Stimulated activated CD4-positive, alpha-beta T cell treated with anti-CD3 and anti-CD28 coated beads, TNF-alpha, amount 100 ng/mL, for 1 hour (primary cell): ENCODE measurements at places on chromosomes 1 and 21.

GRCh38 chr1:1034439-1034781, 14.5 kb downstream of the AGRN start:
- no peak for DNase-seq

DNA sequence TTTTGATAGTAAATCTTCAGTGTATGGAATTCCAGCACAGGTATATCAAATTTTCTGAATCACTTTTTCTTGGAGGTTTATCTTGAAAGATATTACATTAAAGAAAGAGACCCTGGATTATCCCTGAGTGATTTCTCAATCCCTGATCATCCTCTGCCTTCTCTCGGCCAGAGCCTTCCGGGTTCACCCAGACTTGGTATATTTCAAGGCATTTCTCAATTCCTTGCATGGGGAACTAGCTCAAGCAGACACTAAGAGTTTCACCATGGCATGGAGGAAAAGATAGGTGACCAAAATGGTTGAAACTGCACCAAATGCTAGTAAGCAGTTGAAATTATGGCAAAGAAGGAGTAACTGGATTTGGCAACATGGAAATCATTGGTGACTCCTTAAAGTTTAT, 5.7 kb downstream of the VAMP4 start:
- DNase-seq = no peak

GRCh38 chr1:27360159-27361043, 6.4 kb downstream of the MAP3K6 start:
- no peak for DNase-seq

DNA sequence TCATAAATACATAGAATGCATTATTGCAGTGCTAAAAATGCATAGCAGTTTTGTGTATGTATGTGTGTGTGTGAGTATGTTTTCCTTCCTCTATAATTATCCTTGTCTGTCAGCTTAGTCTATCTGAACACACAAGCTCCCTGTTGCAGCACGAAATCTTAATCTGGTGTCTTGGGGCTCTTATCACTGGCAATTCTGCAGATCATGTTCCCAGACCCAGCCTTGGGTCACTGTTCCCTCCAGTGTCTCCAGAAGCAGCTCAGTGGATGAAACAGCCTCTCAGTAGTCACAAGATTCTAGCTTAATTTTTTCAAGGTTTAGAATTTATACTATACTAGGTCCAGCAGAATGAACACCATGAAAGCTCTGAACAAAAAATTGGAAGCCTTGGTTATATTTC, 777.9 kb downstream of the MRPL39 start:
- DNase-seq = no peak

DNA sequence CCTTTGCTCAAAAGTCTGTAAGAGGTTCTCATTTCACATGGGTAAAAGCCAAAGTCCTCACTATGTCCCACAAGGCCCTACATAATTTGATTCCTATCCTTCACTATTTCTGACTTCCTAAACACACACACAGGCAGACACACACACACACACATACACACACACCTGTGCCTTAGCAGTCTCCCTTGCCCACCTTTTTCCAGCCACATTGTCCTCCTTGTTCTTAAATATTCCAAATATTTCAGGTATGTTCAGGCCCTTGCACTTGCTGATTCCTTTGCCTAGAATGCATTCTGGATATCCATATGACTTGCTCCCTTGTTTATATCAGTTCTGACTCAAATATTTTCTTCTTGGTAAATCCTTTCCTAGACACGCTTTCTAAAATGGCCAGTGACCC, 54.6 kb downstream of the NTNG1 start:
- no peak for DNase-seq

DNA sequence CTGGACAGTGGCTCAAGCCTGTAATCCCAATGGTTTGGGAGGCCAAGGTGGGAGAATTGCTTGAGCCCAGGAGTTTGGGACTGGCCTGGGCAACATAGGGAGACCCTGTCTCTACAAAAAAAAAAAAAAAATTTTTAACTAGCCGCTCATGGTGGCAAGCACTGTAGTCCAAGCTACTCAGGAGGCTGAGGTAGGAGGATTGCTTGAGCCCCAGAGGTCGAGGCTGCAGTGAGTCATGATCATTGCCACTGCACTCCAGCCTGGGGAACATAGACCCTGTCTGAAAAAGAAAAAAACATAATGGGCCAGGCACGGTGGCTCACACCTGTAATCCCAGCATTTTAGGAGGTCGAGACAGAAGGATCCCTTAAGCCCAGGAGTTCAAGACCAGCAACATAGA, 5.3 kb downstream of the SPATC1L start:
- no peak for DNase-seq

DNA sequence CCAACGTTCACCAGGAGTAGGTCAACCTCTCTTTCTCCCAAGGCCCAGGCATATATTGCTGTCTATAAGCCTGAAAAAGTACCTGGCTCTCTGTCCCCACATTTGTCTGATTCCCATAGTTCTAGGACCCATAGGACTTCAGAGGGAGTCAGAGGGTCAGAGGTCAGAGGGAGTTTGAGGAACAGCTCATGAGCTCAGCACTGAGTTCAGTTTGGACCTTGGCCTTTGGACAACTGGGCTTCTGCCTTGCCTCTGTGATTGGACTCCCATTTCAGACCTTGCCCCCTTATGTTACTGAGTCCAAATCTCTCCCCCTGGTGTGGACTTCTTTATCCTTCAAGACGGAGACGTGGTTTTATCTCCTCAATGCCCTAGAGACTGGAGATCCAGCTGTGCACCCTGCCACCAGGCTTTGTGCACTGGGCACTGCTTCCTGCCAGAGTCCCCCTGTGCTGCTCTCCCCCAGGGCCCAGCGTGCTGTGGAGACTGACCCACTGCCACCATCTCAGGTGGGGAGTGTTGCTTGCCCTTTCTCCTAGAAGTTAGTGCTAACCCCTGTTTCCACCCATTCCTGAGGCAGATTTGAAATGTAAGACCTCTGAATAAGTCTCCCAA, 3.2 kb downstream of the CTSE start:
- DNase-seq = no peak

DNA sequence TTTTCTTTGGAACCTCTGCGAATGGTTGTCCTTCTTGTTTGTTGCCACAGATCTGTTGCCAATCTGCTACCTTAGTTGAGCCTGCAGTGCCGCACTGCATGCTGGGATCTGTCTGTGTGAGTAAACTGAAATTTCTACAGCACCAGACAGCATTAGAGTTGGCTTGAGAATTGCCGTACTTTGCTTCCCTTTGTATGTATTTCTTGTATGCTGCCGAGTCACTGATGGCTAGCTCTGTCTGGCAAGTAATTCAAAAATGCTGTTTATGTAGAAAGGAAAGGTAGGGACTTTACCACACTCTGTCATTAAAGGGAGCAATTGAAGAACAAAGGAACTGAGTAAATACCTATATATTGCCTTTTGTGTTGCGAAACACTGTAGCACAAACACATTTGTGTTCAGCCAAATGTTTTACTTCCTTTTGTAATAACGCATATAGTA, 857.4 kb downstream of the USP25 start:
- no peak for DNase-seq

- no peak for DNase-seq
Measured at GRCh38 chr1:12339396-12339795, 109.6 kb downstream of the VPS13D start.

- no peak for DNase-seq
Measured at GRCh38 chr1:184840596-184840995, 85.9 kb upstream of the EDEM3 start.

DNA sequence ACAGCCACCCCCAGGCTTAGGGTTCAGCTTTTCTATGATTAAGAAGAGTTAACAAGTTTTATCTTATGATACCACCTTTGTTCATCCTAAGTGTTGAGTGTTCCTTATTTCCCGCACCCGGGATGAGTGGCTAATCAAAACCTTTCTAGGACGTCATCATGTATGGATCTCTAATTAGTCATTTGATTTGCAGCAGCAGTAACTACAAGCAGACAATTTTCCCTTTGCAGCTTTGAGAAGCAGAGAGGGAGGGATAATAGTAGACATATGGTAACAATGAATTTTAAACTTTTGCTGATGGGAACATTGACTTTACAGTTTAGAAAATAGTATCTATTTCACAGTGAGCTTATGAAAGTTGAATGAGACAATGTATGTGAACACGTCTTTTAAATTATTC, 30.8 kb upstream of the SLC35F3 start:
- no peak for DNase-seq

GRCh38 chr21:45584786-45585185, 42.5 kb upstream of the SLC19A1 start:
- DNase-seq = no peak

GRCh38 chr1:168362991-168363390, 82.3 kb downstream of the TBX19 start:
- no peak for DNase-seq

GRCh38 chr1:180310095-180310494, 80.0 kb downstream of the LHX4 start:
- DNase-seq = no peak

- DNase-seq = no peak
Measured at GRCh38 chr1:182677397-182678098, 6.8 kb downstream of the RGS8 start.

GRCh38 chr1:226158983-226159382, 27.6 kb downstream of the ACBD3 start:
- DNase-seq = no peak

GRCh38 chr1:233459470-233459945, 132.0 kb downstream of the MAP3K21 start:
- DNase-seq = no peak

DNA sequence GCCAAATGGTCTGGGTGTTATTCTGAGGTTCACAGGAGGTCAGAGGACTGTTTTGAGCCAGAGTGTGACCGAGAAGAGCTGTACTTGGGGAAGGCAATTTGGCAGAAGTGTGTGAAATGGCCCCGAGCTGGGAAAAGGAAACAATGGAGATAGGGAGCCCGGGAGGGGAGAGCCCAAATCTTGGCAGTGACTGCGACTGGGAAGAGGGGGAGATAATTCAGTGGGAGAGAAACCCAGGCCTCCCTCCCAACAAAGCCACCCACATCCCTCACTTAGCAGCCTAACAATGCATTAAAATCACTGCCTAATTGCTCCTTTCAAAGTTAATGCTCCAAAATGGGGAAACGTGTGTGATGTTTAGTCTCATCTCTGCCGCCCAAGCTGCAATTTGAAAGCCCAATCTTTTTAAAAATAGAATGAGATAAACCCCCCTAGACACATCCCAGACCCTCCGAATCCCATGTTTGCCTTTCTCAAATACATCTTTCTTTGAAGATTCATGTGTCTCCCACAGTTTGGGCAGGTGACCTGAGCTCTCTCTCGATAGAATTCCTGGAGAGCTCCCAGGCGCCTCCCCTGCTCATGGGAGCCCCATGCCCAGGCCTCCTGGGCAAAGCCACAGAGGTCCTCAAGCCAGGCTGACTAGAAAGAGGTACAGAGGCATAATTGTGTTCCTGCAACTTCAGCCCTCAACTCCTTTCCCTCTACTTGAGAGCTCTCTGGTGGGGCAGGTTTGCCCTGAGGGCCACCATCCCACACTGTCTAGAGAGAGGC, 17.3 kb downstream of the LRRC52 start:
- no peak for DNase-seq

- no peak for DNase-seq
Measured at GRCh38 chr1:155531624-155532023, 31.0 kb downstream of the ASH1L start.

- no peak for DNase-seq
Measured at GRCh38 chr1:18142471-18142870, 34.9 kb downstream of the IGSF21 start.

DNA sequence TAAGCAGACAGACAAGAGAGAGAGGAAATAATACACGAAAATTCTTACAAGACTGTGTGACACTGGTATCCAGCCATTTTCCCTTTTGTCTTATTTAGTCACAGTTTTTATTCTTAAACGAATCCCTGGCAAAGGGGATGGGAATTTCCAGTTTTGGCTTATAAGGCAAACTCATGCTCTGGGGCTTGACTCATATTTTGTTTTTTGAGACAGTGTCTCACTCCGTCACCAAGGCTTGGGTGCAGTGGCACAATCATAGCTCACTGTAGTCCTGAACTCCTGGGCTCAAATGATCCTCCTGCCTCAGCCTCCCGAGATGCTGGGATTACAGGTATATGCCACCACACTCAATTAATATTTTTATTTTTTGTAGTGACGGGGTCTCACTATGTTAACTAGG, 31.9 kb downstream of the PTGER3 start:
- no peak for DNase-seq

- DNase-seq = no peak
Measured at GRCh38 chr1:85090225-85090624, 41.9 kb upstream of the MCOLN3 start.

GRCh38 chr1:201742476-201742875, 86.5 kb upstream of the IPO9 start:
- DNase-seq = no peak

GRCh38 chr1:89547563-89548116, 23.0 kb downstream of the LRRC8B start:
- DNase-seq = no peak

DNA sequence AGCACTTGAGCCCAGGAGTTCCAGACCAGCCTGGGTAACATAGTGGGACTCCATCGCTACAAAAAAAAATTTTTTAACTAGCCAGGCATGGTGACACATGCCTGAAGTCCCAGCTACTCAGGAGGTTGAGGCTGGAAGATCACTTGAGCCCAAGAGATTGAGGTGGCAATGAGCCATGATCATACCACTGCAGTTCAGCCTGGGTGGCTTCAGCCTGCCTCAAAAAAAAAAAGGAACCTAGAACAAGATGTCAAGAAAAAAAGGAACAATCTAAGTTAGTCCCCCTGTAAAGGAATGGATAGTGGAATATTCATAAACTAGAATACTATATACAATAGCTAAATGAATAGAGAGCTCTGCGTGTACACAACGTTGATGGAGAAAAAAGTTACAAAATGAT, 14.4 kb downstream of the NSL1 start:
- no peak for DNase-seq

- no peak for DNase-seq
Measured at GRCh38 chr21:17402937-17403336, 109.9 kb upstream of the CXADR start.

DNA sequence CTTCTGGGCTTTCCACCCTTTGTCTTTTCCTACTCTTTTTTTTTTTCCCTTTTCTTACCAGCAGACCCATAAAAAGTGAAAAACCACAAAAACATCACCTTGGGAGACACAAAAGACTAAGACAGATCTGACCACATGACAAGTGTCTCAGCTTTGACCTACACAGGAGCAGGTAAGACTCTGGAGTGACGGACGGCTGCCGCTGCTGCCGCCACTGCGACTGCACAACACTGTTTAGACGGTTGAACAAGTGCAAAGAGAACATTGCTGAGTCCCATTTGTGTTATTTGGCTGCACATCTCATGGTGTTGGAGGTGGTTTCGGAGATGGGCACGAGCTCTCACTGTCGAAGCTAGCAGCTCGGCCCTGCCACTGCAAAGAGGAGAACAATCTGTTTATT, 62.0 kb downstream of the SYT6 start:
- DNase-seq = no peak
